ENCODE measurements at places on chromosomes 1 and 21.

- DNase-seq, result no peak
These were observed 4.9 kb downstream of the OTUD7B start for GRCh38 chr1:150005606-150006005.

DNA sequence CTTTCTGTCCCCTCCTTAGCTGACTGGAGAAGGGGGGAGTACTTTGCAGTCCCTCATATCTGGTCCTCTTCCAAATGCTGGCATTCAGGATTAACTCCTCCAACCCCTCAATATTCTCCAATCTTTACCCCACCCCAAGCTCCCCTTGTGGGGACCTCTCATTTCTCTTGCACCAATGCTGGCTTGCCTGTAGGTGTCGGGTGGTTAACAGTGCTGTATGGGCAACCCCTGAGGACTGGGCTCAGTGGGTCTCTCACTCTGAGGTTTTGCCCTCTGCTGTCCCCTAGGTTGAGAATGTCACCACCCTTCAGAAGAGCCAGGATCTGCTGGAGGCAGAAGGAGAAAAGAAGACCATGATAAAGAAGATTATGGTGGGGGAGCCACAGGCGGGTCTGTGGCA, 27.0 kb downstream of the MROH7 start:
- DNase-seq, result no peak

DNA sequence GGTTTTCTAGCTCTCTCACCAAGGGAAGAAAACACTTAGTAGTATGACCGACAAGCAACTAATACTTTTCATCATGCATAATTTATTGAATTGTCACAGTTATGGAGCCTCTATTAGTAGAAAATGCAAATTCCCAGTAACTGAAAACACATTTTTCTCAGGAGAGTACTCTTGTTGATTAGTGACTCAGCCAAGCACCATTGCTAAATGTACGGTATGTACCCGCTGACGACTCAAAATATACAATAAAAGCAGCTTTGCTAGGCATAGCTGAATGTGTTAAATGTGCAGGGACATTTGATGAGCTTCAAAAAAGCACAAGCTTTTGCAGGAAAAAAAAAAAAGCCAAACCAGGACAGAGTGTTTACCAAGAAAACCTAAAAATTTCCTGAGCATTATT, 63.9 kb downstream of the WDR64 start:
- no peak for DNase-seq

DNA sequence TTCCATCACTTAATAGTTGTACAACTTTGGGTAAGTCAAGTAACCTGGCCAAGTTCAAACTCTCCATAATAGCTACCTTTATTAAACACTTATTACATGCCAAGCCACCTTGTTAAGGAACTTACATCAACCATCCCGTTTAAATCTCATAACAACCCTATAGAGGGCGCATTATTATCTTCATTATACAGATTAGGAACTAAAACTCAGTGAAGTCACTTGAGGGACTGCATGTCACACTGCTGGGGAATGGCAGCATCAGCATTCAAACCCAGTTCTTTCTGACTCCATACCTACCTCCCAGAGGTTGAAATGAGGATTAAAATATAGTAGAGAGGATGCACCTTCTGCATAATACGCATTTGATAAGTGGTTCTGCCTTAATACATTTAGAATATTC, 47.1 kb upstream of the PLA2G2C start:
- DNase-seq, result no peak

- DNase-seq, result no peak
These were observed 3.6 kb downstream of the ETS2 start for GRCh38 chr21:38809198-38809878.

DNA sequence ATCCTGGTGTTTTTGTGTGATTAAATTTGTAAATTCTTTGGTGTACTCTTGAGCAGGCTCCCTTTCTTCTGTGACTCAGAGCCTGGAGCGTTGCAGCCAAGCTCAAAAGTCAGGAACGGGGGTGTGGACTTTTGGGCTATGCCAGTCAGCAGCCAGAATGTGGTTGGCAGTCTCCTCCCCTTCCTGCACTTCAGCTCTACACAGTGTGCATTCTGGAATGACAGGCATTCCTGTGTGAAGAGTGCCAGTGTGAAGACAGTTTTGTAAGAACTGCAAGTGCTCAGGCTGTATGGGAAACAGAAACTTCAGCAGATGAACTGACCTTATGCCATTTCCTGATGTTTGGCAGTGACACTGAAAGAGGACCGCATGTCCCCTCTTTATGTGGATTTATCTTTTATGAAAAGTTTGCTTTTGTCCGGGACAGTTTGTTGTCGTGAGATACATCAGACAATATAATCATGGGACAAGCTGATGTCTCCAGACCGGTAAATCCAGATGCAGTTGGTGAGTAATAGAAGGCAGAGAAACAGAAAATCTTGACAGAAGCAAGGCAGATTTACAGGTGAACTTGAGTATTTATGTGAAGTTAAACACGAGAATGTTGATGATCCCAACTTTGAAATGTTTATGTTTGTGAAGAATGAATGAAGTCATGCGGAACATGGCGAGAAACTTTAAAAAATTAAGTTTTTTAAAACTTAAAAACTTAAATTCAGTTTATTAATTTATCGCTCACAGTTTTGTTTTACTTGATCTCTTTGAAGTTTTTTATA, 67.7 kb upstream of the RCC1 start:
- no peak for DNase-seq

- no peak for DNase-seq
These were observed 43.1 kb upstream of the EXOSC10 start for GRCh38 chr1:11142618-11143391.

DNA sequence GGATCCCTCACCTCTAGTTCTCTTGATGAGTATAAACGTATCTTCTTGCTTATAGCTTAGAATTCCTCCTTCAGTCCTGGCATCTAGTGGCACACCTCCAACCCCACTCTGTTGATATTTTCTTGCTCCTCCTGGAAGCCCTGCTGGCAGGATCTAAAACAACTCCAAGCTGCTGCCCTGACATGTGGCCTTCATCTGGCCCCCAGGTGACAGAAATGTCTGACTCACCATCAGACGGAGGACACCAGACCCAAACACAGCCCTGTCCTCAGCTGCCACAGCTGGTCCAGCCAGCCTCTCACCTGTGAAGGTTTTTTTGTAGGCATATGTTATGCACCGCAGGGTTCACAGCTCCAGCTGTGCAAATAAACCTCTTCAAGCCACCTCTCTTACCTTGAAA, 53.4 kb downstream of the KRTAP19-8 start:
- no peak for DNase-seq
